Esophagus muscularis mucosa (tissue), 4 donors: ENCODE measurements at places on chromosomes 13 and 19. TPM values are rescaled to one million over a fixed set of nuclear protein-coding genes. Genes with fewer than 3 reads are reported as not detected.

Gene ZNF726
- total RNA-seq: 0.80 TPM

DNA sequence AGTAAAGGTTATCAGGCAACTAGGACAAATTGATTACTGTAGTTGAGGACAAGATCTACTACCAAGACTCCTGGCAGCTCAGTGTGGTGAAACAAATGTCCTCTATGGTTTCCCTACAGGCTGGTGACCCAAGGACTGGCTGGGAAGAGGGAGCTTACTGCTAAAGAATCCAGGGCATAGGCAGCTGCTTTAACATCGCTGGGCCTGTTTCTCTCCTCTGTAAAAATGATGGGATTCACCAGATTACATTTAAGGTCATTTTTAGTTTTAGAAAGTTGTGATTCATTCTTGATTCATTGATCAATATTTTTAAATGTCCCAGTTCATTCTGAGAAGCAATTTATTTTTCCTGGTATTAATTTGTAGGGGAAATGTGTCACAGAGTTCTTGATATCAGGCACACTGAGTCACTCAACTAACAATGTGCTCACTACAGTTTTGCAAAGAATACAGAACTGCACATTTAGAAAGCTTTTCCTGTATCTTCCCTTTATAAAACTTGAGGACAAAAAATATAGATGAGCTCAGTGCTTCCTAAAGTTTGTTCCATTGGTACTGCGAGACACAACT is 19.6 kb upstream of the FAM124A start:
- DNase-seq: peak; percentile 14

- no peak for DNase-seq
Measured at GRCh38 chr13:73891805-73892204, 242.4 kb downstream of the KLF12 start.

- no peak for DNase-seq
Measured at GRCh38 chr13:40494513-40494912, 171.9 kb downstream of the FOXO1 start.

DNA sequence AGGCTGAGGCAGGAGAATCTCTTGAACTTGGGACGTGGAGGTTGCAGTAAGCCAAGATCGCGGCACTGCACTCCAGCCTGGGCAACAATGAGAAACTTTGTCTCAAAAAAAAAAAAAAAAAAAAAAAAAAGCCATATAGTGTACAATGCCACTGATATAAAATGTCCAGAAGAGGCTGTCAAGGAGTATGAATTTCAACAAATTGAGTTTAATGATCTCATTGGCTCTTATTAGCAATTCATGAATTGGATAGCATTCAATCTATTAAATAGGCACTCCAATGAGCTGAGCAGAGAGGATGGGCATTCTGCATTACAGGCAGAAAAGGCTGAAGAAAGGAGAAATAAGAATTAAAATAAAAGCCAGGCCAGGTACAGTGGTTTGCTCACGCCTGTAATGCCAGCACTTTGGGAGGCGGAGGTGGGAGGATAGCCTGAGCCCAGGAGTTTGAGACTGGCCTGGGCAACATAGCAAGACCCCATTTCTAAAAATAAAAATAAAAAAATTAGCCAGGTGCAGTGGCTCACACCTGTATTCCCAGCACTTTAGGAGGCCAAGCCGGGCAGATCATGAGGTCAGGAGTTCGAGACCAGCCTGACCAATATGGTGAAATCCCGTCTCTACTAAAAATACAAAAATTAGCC is 757 bp upstream of the LMNB2 start:
- no peak for DNase-seq

- no peak for DNase-seq
Measured at GRCh38 chr19:17835182-17836006, 12.4 kb downstream of the JAK3 start.

DNA sequence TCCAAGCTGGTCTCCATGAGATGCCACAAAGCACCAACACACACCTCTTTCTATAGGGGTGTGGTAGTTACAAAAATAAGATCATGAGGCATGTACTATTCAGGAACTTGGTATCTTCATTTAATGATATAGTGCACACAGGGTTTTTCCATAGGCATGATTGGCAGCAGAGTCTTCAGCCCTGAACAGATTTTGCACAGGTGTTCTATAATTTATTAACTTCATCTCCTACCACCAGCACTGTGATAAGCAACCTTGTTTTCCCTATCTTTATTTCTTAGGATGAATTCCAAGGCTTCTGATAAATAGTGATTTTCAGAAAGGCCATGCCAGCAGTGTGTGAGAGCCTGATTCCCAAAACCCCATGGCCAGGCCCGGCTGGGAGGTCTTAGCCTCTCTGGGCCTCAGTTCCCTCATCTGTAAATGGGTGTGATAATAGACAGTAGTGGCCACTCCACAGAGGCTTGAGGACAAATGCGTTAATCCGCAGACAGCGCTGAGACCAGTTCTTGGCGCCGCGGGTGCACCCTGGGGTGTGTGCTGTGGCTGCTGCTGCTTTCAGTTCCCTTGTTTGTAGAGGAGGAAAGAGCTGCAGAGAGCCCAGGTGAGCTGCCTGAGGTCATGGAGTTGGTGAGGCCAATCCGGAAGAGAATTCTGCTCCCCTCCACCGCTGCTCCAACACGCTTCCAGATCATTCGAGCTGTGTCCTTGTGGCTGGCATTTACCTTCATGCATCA is 33.1 kb downstream of the DHRS12 start:
- DNase-seq: peak; percentile 5

Gene SOHLH2
- not detected for total RNA-seq

Gene MPHOSPH8
- total RNA-seq: 34.1 TPM

Gene NLRP7
- not detected for total RNA-seq

GRCh38 chr13:33119856-33120543 is 103.8 kb downstream of the KL start:
- DNase-seq: no peak

DNA sequence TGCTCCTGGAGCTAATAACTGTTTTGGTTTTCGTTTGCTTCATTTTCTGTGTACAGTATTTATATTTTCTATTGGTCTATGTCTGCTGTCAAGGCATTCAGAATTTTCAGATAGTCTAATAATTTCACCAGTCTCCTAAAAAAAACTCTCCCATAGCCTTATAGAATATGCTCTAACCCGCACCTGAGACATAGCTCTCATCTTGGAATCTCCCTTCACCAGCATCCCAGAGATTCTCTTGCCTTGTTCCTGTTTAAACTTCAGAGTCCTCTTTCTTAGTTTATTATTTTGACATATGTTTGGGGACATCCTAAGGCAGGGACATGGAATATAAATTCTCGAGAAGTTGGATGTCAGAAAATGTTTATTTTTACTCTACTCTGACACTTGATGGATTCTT is 58.3 kb upstream of the MED4 start:
- no peak for DNase-seq

GRCh38 chr19:49113762-49114629 is at the start of gene LIN7B:
LIN7B (plus strand) TSS chr19:49114370; CDS start chr19:49114405, 35 bp downstream.
- no peak for DNase-seq

GRCh38 chr13:48263196-48263595 is 30.2 kb downstream of the ITM2B start:
- no peak for DNase-seq

GRCh38 chr13:84352946-84353345 is 470.7 kb upstream of the SLITRK1 start:
- no peak for DNase-seq

GRCh38 chr13:31761951-31762350 is 22.6 kb downstream of the RXFP2 start:
- DNase-seq: no peak

Gene IRGC
- not detected for total RNA-seq
